Amygdala (tissue), 56 donors: ENCODE measurements at places on chromosomes 11 and 22.

DNA sequence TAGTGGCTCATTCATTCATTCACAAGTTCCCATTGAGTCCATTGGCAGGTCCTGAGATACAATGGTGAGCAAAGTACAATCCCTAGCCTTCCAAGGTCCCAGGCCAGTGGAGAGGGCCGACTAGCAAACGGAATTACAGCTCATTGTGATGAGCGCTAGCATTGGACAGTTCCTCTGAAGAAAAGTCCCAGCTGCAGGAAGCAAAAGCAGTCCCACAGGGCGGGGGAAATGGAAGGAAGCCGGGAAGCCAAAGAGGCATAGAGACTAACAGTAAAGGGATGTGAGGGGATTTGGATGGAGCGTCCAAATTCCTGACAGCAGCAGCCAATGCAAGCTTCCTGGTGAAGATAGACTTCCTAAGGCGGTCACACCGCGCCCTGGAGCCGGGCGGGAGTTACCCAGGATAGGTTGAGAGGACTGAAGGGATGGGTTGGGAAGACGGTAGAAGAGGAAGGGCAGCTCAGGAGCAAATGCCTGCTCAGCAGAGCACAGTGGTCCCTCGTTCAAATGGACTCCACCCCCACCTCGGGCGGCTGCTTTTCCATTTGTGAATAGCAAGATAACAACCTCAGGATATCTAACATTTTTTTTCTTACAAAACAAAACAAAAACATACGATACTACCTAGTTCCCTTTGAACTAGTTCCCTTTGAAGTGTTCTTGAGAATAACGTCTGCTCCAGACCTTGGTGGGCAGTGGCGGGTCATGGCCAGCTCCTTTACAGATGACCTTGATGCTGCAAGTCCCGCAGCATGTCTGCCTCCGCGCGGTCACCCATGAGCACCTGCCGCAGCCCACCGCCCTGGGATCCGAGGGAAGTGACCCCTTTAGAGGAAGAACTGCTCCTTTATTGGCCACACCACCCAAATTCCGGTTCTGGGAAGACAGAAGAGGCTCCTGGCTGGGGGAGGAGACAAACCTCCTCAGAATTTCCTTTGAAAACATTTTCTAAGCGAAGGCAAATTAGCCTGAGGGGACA is 132.9 kb downstream of the RASSF10 start:
- DNase-seq: no peak

GRCh38 chr22:44926491-44927415 is 83.1 kb downstream of the PHF21B start:
- DNase-seq: no peak

GRCh38 chr11:118783724-118784495 is 7.1 kb downstream of the DDX6 start:
- DNase-seq: no peak

- DNase-seq: no peak
Measured at GRCh38 chr22:27223317-27224177, 566.2 kb downstream of the MIAT start.

- DNase-seq: no peak
Measured at GRCh38 chr11:33735271-33736147, 714 bp downstream of the CD59 start.

DNA sequence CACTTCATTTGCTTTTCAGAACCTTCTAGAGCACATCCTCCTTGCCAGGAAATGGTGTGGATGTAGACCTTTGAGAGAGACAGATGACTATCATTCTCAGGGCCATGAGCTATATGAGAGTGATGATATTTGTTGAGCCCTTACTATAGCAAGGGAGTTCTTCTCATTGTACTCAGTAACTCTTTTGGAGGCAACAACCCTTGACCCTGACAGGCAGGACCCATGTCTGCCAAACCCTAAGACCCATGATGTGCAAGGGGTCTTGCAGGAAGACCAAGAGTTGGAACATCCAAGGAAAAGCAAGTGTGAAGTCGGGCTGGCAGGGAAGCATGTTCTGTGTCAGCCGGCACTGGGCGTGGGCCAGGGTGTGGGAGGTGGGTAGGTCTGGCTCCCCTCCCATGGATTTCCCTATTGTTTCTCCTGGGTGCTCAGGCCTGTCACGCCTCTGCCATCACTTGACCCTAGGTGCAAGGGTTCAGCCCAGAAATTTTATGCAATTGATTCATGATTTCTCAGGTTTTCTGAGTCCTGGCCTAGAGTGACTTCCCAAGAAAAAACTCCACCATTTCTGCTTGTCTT is 1.2 kb downstream of the FOLR3 start:
- no peak for DNase-seq

DNA sequence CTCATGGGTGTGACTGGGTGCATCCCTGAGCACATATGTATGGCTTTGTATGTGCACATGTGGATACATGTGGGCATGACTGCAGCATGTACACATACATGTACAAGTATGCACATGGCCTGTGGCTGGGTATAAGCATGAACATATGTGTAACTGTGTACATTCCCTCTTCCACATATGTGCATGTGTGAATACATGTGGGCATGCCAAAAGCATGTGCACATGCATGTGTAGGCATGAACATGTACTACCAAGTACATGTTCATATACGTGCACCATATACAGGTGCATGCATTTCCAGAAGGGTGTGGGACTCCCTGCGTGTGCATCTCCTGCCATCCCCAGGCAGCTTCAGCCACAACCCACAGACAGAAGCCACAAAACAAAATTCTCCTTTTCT is 208.2 kb downstream of the MN1 start:
- DNase-seq: no peak

DNA sequence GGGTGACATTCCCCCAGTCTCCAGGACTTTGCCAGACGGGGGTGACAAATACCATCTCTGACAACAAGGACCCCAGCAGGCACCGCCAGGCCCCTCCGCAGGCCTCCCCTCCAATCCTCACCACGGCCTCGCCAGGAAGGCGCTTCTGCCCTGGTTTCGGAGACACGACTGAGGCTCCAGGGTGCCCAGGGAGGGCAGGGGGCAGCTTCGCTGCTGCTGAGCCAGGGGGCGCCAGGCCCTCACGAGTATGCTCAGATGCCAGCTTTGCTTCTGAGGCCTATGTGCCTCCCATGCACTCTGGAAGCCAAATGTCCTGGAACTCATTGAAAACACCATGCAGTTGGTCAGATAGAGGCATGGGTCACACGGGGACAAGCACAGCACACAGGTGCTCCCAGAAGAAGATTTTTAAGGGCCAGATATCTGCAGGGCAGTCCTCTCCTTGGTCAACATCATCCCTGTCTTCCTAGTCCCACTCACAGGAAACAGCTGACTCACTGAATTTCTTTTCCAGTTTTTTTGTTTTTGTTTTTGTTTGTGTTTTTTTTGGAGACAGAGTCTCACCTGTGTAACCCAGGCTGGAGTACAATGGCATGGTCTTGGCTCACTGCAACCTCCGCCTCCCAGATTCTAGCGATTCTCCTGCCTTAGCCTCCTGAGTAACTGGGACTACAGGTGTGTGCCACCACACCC is 19.9 kb downstream of the BID start:
- DNase-seq: no peak

GRCh38 chr11:74870485-74870884 is 78.4 kb downstream of the XRRA1 start:
- DNase-seq: no peak

DNA sequence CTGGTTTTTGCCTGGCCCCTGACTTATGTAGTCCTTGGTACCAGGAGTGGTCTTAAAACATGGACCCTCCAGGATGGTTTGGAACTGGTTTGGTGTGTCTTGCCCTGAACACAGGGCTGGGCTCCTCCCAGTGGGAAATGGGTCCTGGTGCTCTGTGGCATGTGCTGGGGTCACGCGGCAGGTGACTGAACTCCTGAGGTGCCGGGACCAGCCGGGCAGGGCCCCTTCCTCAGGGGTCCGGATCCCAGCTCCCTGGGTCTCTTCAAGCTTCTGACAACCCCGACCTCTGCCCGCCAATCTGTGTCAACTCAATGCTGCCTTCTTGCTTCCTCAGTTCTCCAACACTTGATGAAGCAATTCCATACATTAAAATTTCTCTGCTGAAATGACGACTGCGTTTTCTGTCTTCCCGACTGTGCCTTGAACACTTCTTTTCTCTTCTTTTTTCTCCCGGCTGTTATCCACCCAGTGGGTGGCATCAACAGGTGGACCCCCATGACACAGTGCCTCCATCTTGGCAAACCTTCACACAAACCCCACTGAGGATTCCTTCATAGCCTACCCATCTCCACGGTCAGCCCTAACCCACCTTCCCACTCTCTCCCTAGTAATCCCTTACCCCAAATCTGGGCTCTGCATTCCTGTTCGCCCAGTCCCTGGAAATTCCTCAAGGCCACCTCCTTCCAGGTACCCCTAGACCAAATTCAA is 4.4 kb downstream of the IFT27 start:
- DNase-seq: no peak

GRCh38 chr11:16987205-16987568 is 27.0 kb downstream of the PLEKHA7 start:
- no peak for DNase-seq

DNA sequence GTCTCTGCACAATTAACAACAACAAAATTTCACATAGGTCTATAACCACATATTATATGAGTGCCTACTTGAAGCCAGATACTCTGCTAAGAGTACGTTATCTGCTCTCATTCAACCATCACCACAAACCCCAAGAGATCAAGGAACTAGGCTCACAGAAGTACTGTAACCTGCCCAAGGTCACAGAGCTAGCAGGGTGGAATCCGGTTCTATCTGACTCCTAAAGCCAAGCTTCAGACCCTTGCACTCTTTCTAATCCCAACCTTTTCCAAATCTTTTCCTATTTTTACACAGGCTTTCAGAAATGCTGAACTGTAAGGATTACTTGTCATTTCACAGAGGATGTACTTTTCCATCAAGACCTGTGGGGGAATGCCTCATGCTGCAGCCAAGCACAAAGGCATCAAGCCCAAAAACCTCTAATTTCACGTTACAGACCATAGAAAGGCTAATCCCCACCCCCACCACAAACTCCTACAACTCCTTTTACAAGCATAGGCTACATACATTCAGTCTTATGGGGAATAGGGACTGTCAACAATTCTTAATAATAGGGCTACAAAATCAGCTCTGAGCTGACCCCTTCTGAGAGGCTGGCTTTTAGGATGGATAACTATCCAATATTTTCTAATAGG is 927 bp downstream of the PRCP start:
- no peak for DNase-seq

DNA sequence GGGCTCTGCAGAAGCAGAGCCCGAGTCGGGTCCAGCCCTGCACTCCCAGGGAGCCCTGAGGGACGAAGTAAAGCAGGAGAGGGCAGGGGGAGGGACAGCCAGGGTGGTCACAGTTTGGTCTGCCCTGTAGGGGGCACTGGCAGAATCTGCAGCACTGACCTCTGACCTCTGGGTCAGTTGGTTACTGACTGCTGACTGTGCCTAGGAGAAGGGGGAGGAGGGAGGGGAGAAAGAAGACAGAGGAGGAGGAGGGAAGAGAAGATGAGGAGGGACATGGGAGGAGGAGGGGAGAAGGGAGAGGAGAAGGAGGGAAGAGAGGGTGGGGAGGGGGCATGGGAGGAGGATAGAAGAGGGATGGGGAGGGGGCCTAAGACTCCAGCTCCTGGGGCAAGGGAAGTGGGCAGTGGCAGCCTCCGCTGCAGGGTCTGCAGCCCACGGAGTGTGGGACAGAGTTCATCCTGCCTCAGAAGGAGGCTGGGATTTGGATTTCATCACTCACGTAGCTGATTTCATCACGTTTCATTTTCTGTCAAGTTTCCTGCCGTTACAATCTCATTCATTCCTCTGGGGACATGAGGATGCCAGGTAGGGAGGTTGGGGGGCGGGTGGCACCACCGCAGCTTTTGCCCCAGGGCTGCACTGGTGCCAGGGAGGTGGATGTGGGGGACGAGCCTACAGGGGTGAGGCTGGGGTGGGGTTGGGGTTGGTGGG is 55.2 kb downstream of the FLRT1 start:
- DNase-seq: no peak

DNA sequence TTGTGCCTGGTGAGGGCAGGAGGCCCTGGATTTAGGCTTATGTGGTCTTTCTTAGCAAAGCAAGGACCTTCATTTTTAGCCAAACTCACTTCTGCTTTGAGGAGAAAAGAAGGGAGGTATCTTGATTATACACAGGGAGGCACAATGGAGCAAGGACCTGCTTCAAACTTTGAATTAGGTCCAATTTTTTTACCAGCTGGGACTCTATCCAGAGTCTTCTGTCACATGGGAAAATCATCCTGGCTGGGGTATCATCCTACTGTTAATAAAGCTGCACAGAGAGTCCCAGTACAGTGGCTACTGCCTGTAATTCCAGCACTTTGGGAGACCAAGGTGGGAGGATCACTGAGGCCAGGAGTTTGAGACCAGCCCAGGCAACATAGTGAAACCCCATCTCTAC is 87.8 kb downstream of the CWC15 start:
- no peak for DNase-seq
